ENCODE measurements at places on chromosomes 11 and 22. TPM values are rescaled to one million over a fixed set of nuclear protein-coding genes. Genes with fewer than 3 reads are reported as not detected.

TESMIN gene
- total RNA-seq: not detected

OR2AG1 gene
- total RNA-seq: not detected

NEFH gene
- 0.09 TPM for total RNA-seq

RAG1 gene
- 0.18 TPM for total RNA-seq

ANGPTL5 gene
- total RNA-seq: under 0.01 TPM

RHOD gene
- 17.4 TPM for total RNA-seq

GNG3 gene
- not detected for total RNA-seq

OR2AG2 gene
- under 0.01 TPM for total RNA-seq

ZFTA gene
- total RNA-seq: 10.2 TPM

TRIM29 gene
- total RNA-seq: 0.57 TPM

TEX54 gene
- not detected for total RNA-seq

PKP3 gene
- total RNA-seq: 1.6 TPM

DERL3 gene
- 0.14 TPM for total RNA-seq

MAPK12 gene
- 31.2 TPM for total RNA-seq

OR5B3 gene
- total RNA-seq: not detected

SIDT2 gene
- total RNA-seq: 21.3 TPM

CARNS1 gene
- total RNA-seq: 0.09 TPM

SLC22A6 gene
- total RNA-seq: not detected

ZP1 gene
- total RNA-seq: 0.55 TPM

MMP27 gene
- total RNA-seq: not detected

SLC6A5 gene
- under 0.01 TPM for total RNA-seq

MISFA gene
- total RNA-seq: 0.71 TPM

TMPRSS5 gene
- 0.14 TPM for total RNA-seq

TRPC6 gene
- 0.09 TPM for total RNA-seq

PHOX2A gene
- total RNA-seq: not detected

ZNF408 gene
- 8.5 TPM for total RNA-seq

OR5B12 gene
- total RNA-seq: not detected

ART5 gene
- total RNA-seq: not detected

GGTLC3 gene
- not detected for total RNA-seq

BTBD18 gene
- not detected for total RNA-seq

MN1 gene
- 0.85 TPM for total RNA-seq

OR8D4 gene
- not detected for total RNA-seq

LYVE1 gene
- under 0.01 TPM for total RNA-seq

SEPTIN3 gene
- total RNA-seq: 0.14 TPM

FOLH1 gene
- 0.14 TPM for total RNA-seq

TRAF6 gene
- 3.4 TPM for total RNA-seq

BTG4 gene
- total RNA-seq: not detected

DDTL gene
- 0.92 TPM for total RNA-seq

OR6A2 gene
- 0.14 TPM for total RNA-seq

MLC1 gene
- 0.65 TPM for total RNA-seq

NAALAD2 gene
- 0.14 TPM for total RNA-seq

DCHS1 gene
- 5.2 TPM for total RNA-seq

CRYBA4 gene
- not detected for total RNA-seq
